ENCODE measurements at places on chromosomes 1 and 21.

GRCh38 chr1:18902523-18903290 is at the start of gene ALDH4A1:
Gene ALDH4A1 (minus strand): TSS chr1:18902555. CDS start chr1:18902523, 32 bp downstream.
- peak; percentile 94 for DNase-seq

DNA sequence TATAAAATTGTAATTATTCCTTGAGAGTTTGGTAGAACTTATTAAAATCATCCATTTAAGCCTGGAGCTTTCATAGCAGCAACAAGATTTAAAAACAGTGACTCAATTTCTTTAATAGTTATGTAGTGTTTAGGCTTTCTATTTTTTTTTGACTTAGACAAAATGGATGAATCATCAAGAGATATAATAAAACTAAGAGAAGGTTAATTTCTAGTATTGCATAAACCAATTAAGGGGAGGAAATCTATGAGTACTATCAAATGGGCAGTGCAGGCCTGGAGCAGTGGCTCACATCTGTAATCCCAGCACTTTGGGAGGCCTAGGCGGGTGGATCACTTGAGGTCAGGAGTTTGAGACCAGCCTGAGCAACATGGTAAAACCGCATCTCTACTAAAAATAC is 416.3 kb upstream of the USP24 start:
- no peak for DNase-seq

GRCh38 chr1:243814718-243815117 is 35.3 kb downstream of the AKT3 start:
- no peak for DNase-seq

GRCh38 chr21:31072533-31072932 is 34.3 kb upstream of the KRTAP19-8 start:
- DNase-seq = no peak

DNA sequence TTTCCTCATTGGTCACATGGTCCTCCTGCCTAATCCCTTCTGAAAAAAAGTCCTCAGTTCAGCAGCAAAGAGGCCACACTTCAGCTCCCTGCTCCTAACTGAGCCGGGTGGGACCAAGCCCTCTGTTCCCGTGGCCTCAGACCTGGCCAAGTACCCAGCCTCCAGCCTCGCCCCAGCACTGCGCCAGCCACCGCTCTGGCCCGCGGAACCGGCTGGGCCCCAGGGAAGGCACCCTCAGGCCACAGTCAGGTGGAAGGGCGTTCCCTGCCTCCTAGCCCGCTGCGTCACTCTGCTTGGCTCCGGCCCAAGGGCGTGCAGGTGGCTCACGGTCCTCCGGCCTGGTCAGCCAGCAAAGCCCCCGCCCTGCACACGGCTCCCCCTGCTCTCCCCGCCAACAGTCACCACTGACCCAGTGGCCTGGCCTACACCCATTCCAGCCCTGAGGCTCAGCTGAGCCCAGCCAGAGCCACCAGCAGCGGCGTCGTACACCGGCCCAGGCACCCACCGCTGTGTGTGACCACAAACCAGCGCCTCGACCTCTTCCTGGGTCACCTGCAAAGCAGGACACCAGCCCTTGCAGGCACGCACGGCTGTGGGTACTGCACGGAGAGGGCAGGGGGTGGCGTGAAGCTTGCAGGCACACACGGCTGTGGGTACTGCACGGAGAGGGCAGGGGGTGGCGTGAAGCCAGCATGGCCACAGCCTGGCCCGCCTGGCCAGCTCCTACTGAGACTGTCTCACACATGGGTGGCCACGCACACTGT is 19.4 kb downstream of the NADK start:
- DNase-seq = no peak

GRCh38 chr1:96482616-96483015 is 239.0 kb upstream of the PTBP2 start:
- DNase-seq = peak; percentile 66

DNA sequence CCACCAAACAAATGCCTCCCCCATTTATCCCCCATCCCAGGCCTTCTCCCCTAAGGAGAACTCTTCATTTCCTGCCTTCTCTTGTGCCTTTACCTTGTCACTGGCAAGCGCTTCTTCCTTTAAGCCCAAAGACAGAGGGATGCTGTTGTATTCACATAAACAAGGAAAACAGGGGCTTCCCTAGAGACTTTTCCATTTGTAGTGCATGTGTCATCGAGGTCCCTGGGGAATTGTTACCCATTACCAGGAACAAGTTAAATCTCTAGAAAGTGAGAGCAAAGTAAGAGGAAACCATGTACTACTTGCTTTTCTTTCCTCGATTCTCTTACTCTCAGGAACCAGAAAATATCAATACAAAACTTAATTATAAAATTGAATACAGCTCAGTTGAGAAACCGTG is 114.4 kb upstream of the DPT start:
- DNase-seq = no peak

GRCh38 chr1:111162488-111162880 is 22.5 kb downstream of the CEPT1 start:
- DNase-seq = no peak

DNA sequence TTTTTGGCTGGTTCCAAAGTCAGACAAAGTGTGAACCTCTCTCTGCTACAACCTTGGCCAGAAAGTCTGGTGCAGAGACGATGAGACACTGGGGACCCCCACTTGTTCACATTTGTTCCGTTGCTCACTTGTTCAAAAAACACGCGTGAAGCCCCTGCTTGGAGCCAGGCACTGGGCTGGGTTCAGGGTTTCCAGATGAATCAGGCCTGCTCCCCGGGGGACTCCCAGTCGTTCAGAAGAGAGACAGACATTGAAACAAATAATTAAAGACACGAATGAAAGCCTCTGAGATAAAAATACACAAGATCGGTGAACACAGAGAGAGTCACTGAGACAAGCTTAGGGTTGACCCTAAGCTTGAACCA is 101.5 kb upstream of the RUNX3 start:
- DNase-seq = no peak
